ENCODE measurements at places on chromosomes 6 and 20.

DNA sequence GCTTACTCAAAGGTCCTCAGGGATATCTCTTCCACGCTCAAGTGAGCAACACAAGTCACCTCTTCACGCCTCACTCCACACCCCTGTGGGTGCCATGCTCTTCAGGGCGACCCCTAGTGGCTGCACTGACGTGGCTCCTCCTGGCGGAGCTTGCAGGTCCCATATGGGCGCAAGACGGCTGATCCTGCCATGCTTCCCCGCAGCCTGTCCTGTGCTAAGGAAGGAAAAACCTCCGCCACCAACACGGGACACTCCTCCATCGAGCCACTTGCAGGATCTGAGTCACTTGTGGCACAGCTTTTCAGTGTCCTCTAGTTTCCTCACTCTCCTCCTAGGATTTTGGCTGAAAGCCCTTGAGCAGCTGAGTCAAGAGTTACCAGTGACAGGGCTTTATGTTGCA lies 90.7 kb downstream of the KHDC1L start:
- DNase-seq: no peak

GRCh38 chr6:70527071-70527737 lies 39.5 kb upstream of the SDHAF4 start:
- DNase-seq: no peak

- DNase-seq: no peak
These were observed 9.9 kb upstream of the NCR2 start for GRCh38 chr6:41325446-41326066.

DNA sequence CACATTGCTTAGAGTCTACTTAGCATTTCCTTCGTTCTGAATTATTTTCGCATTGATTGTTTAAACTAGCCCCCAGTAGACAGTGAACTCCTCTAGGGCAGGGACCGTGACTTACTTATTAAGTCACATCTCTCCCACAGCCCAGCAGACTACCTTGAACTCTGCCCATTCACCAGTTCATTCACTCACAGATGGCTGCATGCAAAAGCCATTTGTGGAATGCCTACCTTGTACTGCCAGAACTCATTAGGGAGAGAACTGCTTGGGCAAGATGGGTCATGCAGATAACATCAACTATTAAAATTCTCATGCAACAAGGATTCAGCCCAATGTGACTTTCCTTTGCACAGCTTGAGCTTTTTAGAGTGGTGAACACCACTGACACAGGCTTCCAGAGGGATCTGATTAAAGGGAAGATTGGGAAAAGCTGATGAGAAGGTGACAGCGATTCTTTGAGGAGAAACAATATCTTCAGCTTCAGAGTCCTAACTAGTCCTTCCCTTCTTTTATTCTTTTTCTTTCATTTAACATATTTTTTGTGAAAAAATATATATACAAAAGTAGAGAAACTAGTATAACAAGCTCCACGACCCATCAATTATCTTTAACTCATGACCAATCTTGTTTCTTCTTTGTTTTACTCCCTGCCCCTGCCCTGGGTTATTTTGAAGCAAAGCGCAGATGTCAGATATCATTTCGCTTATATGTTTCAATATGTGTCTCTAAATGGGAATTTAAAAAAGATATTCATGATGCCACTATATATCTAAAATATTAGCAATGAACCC lies 273.9 kb downstream of the CDC5L start:
- no peak for DNase-seq

- DNase-seq: no peak
These were observed 263.0 kb upstream of the PLCB4 start for GRCh38 chr20:8805737-8806442.

- DNase-seq: no peak
These were observed 159.8 kb upstream of the PRDM1 start for GRCh38 chr6:105926318-105926717.

DNA sequence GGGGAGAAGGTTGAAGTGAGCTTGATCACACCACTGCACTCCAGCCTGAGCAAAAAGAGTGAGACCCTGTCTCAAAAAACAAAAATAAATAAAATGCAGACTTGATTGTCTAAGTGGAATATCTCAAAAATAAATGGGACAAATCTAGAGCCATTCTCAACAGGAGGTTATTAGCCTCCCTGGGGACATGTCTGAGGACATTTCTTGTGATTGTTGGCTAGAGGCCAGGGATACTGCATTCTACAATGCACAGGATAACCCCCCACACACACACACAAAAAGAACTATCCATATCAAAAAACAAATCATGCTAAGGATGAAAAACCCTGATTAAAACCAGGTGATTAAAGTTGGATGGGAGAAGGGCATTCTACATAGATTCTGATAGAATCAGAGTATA lies 37.5 kb downstream of the FAM217A start:
- no peak for DNase-seq

DNA sequence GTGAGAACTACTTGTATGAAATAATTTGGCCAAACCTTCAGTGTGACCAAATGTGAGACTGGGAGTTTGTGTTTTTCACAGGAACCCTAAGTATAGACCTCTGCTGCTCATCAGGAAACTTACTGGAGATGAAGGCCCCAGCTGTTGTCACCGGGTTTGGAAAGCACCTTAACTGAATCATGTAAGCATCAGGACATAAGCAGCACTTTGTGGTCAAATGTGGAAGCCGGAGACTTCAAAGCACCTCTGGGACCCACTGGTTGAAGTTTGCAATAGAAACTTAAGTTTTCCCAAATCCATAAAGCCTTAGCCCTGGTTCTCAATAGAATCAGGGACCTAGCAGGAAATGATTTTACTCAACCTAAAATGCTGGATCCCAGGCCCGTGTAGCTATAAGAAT lies 14.3 kb downstream of the TTPAL start:
- DNase-seq: no peak

DNA sequence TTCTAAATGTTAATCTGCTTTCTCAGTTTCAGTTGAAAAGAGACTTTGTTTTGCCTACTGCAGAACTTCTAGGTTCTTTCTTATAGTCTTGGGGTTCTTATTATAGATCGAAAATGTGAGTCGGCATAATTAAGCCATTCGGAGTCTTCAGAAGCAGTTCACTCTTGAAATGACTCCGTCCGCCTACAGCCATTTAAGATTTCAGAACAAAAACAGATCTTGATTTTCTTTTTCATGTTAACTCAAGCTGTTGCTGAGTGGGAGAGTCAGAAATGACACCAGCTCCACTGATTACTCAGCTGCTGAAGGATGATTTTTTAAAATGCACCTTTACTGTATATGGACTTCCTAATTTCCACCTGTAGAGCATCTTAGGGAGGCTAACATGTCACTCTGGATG lies 15.9 kb downstream of the PRDM1 start:
- peak; percentile 33 for DNase-seq

Data from CD4-positive, alpha-beta T cell treated with Interleukin-15 for 4 hours (primary cell).